ENCODE measurements at places on chromosomes 2 and 18. TPM values are rescaled to one million over a fixed set of nuclear protein-coding genes. Genes with fewer than 3 reads are reported as not detected.

The USP37 gene
- total RNA-seq = 27.9 TPM

The STK36 gene
- total RNA-seq = 31.4 TPM

The ZBTB7C gene
- total RNA-seq = not detected

The CHRNG gene
- not detected for total RNA-seq

The NTSR2 gene
- not detected for total RNA-seq

The SERPINB10 gene
- not detected for total RNA-seq

The MLPH gene
- 21.9 TPM for total RNA-seq

The PLEK gene
- not detected for total RNA-seq

The THADA gene
- total RNA-seq = 24.7 TPM

The NR4A2 gene
- total RNA-seq = 0.43 TPM

The DUSP28 gene
- 5.3 TPM for total RNA-seq

The FBXO48 gene
- 0.33 TPM for total RNA-seq

The RAD51AP2 gene
- total RNA-seq = not detected

The ANAPC1 gene
- 39.7 TPM for total RNA-seq

Data from placental epithelial cell (primary cell).